ENCODE measurements at places on chromosomes 7 and 10. TPM values are rescaled to one million over a fixed set of nuclear protein-coding genes. Genes with fewer than 3 reads are reported as not detected.

The CALML3 gene
- not detected for total RNA-seq

The LDB3 gene
- not detected for total RNA-seq

GRCh38 chr10:21022821-21023220 is 125.7 kb upstream of the NEBL start:
- H3K4me3 ChIP-seq, result no peak overlapping the region
- H3K36me3 ChIP-seq, result no peaks in the 10 kb centered on the region

DNA sequence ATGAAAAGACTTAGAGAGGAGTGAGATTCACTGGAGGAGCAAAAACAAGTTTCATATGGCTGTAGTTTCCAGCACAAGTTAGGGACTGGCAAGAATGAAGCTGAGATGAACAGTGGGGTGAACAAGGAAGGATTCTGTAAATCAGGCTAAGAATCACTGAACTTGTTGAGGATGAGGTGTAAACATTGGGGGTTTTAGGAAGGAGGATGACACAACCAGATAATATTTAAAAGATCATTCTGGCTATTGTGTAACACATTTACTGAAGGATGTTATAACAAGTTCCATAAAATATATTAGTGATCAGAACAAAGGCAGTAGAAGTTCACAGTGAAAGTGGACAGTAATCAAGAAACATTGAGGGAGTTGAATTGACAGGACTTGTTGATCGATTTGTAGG is 68.9 kb downstream of the CD36 start:
- no peak overlapping the region for H3K27ac ChIP-seq
- no peaks in the 10 kb centered on the region for H3K4me1 ChIP-seq
- H3K36me3 ChIP-seq, result no peaks in the 10 kb centered on the region
- no peaks in the 10 kb centered on the region for H3K27me3 ChIP-seq
- no peak overlapping the region for H3K4me3 ChIP-seq

DNA sequence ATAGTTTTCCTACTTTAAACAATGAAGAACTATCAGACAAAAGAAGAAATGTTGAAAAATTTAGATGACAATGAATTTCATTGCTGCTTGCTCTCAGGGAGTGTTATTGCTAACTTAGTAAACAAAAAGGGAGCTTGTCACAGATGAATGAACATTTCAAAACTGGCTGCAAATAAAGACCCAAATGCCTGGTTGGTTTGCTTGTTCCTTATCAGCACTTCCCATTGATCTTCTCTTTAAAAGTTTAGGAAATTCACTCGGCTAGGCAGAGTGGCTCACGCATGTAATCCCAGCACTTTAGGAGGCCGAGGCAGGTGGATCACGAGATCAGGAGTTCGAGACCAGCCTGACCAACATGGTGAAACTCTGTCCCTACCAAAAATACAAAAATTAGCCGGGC is 167.2 kb downstream of the RAPGEF5 start:
- H3K27me3 ChIP-seq, result peaks cover 9% of the 10 kb centered on the region
- H3K4me1 ChIP-seq, result no peaks in the 10 kb centered on the region
- H3K36me3 ChIP-seq, result no peaks in the 10 kb centered on the region
- H3K27ac ChIP-seq, result no peak overlapping the region
